ENCODE measurements at places on chromosomes 2 and 18. TPM values are rescaled to one million over a fixed set of nuclear protein-coding genes. Genes with fewer than 3 reads are reported as not detected.

TFCP2L1 gene
- 16.7 TPM for total RNA-seq

RUFY4 gene
- total RNA-seq: not detected

MDH1B gene
- not detected for total RNA-seq

MAB21L4 gene
- not detected for total RNA-seq

EML6 gene
- total RNA-seq: 0.04 TPM

ITGA4 gene
- 26.6 TPM for total RNA-seq

HJURP gene
- 10.9 TPM for total RNA-seq

WDSUB1 gene
- 2.7 TPM for total RNA-seq

ELOA2 gene
- total RNA-seq: not detected

ALPG gene
- not detected for total RNA-seq

CXCR1 gene
- 0.11 TPM for total RNA-seq

SH2D6 gene
- total RNA-seq: 0.23 TPM

IMPA2 gene
- 55.3 TPM for total RNA-seq

OTOS gene
- total RNA-seq: not detected

KCNIP3 gene
- 1.2 TPM for total RNA-seq

TIMM21 gene
- total RNA-seq: 36.7 TPM

FABP1 gene
- total RNA-seq: not detected

CHRNA1 gene
- not detected for total RNA-seq

CDK5R2 gene
- not detected for total RNA-seq

TEX44 gene
- not detected for total RNA-seq

RGPD4 gene
- not detected for total RNA-seq

ANKRD39 gene
- 19.5 TPM for total RNA-seq

TAF1B gene
- 14.3 TPM for total RNA-seq

CIB4 gene
- not detected for total RNA-seq

RNF125 gene
- total RNA-seq: 1.5 TPM

SERPINB13 gene
- total RNA-seq: 8.0 TPM

KCNF1 gene
- 0.04 TPM for total RNA-seq

SYT4 gene
- total RNA-seq: not detected

ALK gene
- total RNA-seq: not detected

MPP4 gene
- total RNA-seq: 0.55 TPM

HOXD12 gene
- not detected for total RNA-seq

KIF3C gene
- 22.1 TPM for total RNA-seq

ASTL gene
- total RNA-seq: not detected

SLC5A7 gene
- not detected for total RNA-seq

SERPINB11 gene
- total RNA-seq: not detected

FHL2 gene
- 82.8 TPM for total RNA-seq

UBXN4 gene
- 37.4 TPM for total RNA-seq

LIMS1 gene
- total RNA-seq: 35.4 TPM

ANKRD29 gene
- 8.5 TPM for total RNA-seq

CDK15 gene
- total RNA-seq: 0.16 TPM

DSEL gene
- total RNA-seq: 1.6 TPM

PLCL1 gene
- not detected for total RNA-seq

IL1A gene
- 305 TPM for total RNA-seq

INPP4A gene
- total RNA-seq: 13.2 TPM

UGT1A10 gene
- total RNA-seq: not detected

CCDC74B gene
- total RNA-seq: 3.7 TPM

NOP58 gene
- total RNA-seq: 35.8 TPM

TTN gene
- total RNA-seq: under 0.01 TPM

FASTKD2 gene
- total RNA-seq: 28.0 TPM

Measured in hair follicular keratinocyte (primary cell).